ENCODE measurements at places on chromosomes 1 and 21. TPM values are rescaled to one million over a fixed set of nuclear protein-coding genes. Genes with fewer than 3 reads are reported as not detected.
A peak's percentile ranks its signal among the peaks of the same experiment; 100 is the strongest.

GRCh38 chr1:180680558-180681144 is 48.8 kb downstream of the XPR1 start:
- no peaks in the 10 kb centered on the region for H3K27me3 ChIP-seq
- H3K4me3 ChIP-seq = no peak overlapping the region
- no peak overlapping the region for H3K27ac ChIP-seq
- ATAC-seq = no peak

DNA sequence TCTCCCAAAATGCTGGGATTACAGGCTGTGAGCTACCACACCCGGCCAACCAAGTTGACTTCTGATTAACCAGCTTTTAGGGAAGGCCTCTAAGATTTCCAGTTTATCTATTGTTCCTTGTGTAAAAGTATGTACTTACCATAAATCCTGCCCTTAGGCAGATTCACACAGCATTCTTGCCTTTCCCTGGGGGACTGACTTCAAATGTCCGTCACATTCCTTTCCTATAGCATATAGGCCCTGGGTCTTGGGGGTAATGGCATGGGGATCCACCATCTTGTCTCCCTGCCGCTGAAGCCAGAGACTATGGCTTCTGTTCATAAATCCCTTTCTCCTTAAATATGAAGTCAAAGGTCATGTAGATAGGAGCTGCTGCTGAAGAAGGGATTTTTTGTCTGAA is 872 bp upstream of the PINK1 start:
- ATAC-seq = no peak
- peak overlapping the region; percentile 60 for H3K4me3 ChIP-seq
- H3K4me1 ChIP-seq = no peaks in the 10 kb centered on the region
- H3K27me3 ChIP-seq = no peaks in the 10 kb centered on the region
- H3K27ac ChIP-seq = no peak overlapping the region

DNA sequence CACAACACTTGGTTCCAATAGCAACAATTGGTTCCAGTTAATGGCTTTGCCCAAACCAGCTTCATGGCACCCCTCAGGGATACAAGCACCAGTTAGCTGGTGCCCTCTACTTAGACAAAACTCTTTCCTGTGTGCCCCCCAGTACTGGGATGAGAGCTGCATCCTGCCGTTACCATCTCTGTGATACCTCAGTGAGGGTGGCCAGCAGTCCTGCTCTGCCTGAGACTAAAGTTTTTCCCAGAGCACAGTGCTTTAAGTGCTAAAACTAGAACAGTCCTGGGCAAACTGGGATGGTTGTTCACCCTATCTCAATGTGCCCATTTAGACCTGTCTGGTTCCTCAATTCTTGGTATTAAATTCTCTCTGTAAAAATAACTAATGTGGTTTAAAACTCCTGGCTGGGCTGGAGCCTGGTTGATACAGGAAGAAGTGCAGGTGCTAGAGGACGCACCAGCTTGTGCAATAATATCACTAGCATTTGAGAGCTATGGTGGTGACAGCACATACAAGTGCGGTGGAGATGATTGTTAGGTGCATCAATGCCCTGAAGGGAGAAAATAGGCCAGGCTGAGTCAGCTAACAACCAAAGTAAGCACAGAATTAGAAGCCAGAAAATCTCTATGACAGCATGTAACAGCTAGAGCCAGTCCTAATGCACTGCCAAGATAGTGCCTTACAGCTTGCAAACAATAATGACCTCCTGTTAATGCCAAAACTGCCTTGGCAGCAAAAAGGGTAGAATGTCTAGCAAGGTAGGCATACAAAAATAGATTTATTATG is 179.8 kb upstream of the GALNT2 start:
- peaks cover 17% of the 10 kb centered on the region for H3K27me3 ChIP-seq
- H3K4me3 ChIP-seq = no peak overlapping the region
- no peaks in the 10 kb centered on the region for H3K4me1 ChIP-seq
- H3K36me3 ChIP-seq = no peaks in the 10 kb centered on the region
- no peak overlapping the region for H3K27ac ChIP-seq

DNA sequence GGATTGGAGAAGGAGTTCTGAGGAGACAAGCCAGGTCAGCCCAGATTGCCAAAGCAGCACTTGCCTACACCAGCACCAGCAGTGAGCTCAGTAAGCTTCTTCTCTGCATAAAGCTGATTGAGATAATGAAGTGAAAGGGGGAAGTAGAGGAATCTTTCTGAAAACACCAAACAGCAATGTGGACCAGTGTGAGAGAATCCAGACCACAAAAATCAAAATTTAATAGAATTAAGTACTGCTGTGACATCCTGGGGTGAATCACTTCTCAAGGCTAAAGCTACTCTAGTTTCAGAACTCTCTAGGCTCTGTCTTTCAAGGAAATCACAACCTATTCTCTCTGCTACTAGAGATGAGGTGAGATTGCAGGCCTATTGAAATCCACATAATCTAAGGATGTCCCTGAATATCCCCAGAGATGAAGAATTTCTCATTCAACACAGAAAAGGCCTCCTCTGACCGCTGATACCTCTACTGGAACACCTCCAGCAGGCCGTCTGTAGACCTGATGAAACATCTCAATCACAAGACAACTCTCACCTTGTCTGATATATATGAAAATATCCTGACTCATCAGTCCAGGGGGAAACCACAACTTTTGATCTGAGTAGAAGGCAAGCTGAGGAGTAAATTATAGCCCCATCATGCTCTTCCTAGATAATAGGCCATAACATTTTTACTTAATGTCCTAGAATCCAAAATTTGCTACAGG is at the start of gene FCRL4:
Gene FCRL4, minus strand, starts transcription at position 127 of the 709 bp plus-strand sequence. CDS start 141 bp downstream, outside the sequence.
- peaks cover 20% of the 10 kb centered on the region for H3K27me3 ChIP-seq
- H3K27ac ChIP-seq = no peak within 1 kb of the TSS
- H3K36me3 ChIP-seq = no peaks in the 10 kb centered on the region
- no peak within 1 kb of the TSS for H3K4me3 ChIP-seq

DNA sequence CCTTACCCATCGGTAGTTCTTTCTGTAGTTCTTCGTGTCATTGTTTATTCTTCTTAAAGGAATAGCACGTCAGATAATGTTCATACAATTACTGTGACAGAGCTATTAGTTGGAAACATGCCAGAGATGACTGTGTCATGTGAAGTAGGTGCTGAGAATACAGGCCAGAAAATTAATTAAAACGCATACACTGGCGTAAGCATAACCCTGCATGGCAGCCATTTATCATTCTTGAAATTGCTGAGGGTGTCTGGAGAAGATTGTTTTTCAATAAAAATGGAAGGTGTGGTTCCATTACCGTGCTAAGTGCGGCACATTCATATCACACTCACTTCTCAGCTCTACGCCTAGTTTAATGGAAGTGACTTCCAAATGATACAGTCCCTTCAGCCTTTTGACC is 7.8 kb downstream of the ETS2 start:
- H3K27me3 ChIP-seq = no peaks in the 10 kb centered on the region
- peaks cover 18% of the 10 kb centered on the region for H3K4me1 ChIP-seq
- H3K4me3 ChIP-seq = no peak overlapping the region

- no peak overlapping the region for H3K4me3 ChIP-seq
- peak; percentile 7 for ATAC-seq
- no peaks in the 10 kb centered on the region for H3K36me3 ChIP-seq
- peaks cover 23% of the 10 kb centered on the region for H3K27me3 ChIP-seq
Measured at GRCh38 chr1:17135530-17135929, 16.3 kb upstream of the PADI2 start.

GRCh38 chr1:21590126-21590880 is 78.9 kb downstream of the RAP1GAP start:
- peaks cover 18% of the 10 kb centered on the region for H3K27me3 ChIP-seq
- H3K27ac ChIP-seq = no peak overlapping the region
- H3K4me1 ChIP-seq = no peaks in the 10 kb centered on the region
- ATAC-seq = no peak

- H3K27me3 ChIP-seq = no peaks in the 10 kb centered on the region
- H3K36me3 ChIP-seq = no peaks in the 10 kb centered on the region
- no peak for ATAC-seq
Measured at GRCh38 chr1:162716552-162716951, 74.0 kb upstream of the HSD17B7 start.

DNA sequence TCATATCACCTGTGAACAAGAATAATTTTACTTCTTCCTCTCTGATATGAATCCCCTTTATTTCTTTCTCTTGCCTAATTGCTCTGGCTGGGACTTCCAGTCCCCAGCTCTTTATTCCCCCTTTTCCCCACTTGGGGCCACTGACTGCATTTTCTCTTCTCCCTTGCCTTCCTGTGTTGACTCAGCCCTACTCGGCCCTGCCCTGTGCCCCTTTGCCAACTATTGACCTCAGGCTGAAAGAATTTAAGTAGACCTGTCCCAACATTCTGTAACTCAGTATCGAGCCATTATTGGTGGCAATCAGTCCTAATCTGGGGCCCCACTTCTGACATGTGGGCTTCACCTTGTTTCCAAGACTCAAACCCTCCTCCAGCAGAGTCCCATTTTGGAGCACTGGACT is 60.6 kb upstream of the STUM start:
- peaks cover 15% of the 10 kb centered on the region for H3K4me1 ChIP-seq
- H3K27me3 ChIP-seq = peaks cover 16% of the 10 kb centered on the region
- H3K36me3 ChIP-seq = no peaks in the 10 kb centered on the region
- ATAC-seq = no peak
- no peak overlapping the region for H3K27ac ChIP-seq

- H3K27me3 ChIP-seq = peaks cover 6% of the 10 kb centered on the region
- H3K27ac ChIP-seq = no peak overlapping the region
- peak; percentile 71 for ATAC-seq
- H3K36me3 ChIP-seq = no peaks in the 10 kb centered on the region
- H3K4me1 ChIP-seq = peaks cover 9% of the 10 kb centered on the region
Measured at GRCh38 chr1:172832006-172832725, 173.3 kb downstream of the FASLG start.

DNA sequence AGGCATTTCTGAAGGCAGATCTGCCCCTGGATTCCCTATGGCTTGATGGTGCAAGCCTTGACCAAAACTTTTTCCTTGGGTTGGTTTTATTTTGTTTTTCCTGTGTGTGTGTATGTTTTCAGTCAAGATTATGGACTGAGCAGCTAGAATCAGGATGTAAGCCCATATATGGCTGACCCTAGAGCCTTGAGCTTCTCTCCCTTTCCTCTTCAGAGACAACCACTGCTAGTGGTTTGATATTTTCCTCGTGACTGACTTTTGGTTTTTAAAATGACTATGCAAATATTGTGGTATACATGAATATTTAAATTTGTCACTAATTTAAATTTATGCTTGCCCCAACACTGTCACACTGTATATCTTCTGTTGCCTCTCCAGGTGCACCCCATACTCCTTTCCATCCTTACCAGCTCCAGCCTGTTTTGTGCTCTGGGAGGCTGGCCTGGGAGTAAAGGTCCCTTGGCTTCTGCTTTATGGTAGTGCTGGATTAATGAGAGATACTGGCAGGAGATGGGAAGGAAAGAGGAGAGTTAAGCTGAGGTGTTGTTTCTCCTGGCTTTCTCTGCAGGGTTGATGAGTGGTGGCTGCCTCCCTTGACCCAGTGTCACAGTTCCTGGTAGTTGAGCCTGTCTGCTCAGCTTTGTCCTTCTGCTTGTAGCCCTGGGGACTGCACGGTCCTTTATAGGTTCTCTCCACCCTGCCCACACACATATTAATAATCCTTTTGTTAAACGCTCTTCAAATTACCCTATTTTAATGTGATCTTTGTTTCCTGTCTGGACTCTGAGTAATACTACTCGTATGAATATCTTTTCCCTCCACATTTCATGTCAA is 44.4 kb downstream of the RWDD3 start:
- ATAC-seq = no peak
- no peak overlapping the region for H3K27ac ChIP-seq
- no peaks in the 10 kb centered on the region for H3K36me3 ChIP-seq
- peaks cover 10% of the 10 kb centered on the region for H3K27me3 ChIP-seq

DNA sequence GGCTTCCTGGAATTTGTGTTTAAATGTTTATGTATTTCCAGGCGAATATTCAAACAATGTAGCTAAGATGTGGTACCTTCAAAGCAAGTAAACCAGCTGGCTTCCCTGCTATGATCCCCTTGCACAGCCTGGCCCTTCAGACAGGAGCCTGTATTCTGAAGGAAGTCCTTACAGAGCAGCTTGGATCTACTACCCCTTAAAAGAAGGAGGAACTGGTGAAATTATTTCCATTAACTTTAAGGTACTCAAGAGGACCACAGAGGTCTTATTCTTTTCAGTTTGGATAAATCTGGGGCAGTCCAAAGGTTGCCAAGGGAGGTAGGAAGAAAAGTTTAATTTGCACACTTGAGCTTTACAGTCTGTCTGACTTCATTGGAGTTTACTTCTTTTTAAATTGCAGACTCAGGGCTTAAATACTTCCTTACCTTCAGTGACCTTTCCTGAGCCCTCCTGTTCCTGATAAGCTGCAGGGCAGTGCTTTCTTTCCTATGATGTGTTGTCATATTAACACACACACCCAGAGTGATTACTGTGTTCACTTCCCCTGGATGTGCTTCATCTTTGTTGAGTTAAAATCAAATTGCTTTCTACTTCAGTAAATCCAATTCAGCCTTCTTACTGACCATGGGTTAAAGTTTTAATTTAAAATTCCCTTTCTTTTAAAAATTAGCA is 40.5 kb downstream of the DISC1 start:
- no peaks in the 10 kb centered on the region for H3K36me3 ChIP-seq
- H3K27me3 ChIP-seq = no peaks in the 10 kb centered on the region
- no peak overlapping the region for H3K4me3 ChIP-seq

DNA sequence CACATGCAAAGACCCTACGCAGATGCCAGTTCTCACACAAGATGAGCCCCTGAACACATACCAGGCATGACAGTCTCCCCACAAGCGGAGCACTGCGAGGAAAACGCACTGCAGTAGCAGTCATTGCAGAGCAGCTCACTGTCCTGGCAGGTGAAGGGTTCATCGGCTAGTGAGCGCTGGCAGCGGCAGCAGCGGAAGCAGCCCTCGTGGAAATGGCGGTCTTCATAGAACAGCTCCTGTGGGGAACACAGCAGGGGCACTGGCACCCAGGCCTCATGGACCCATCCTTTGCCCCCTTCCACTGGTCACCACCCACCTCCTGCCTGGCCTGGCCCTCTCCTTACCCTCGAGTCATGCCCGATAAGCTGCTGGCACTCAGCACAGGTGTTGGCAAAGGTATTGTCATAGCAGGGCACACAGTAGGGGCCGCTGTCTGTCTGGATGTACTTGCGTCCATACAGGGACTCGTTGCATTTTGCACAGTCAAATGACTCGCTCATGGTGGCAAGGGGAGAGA is 6.3 kb downstream of the FHL3 start:
- H3K4me1 ChIP-seq = peaks cover 29% of the 10 kb centered on the region
- H3K27me3 ChIP-seq = no peaks in the 10 kb centered on the region
- peak overlapping the region; percentile 97 for H3K27ac ChIP-seq
- H3K4me3 ChIP-seq = peak overlapping the region; percentile 70

- H3K36me3 ChIP-seq = peaks cover 10% of the 10 kb centered on the region
- H3K27me3 ChIP-seq = no peaks in the 10 kb centered on the region
- ATAC-seq = no peak
- H3K4me3 ChIP-seq = no peak overlapping the region
- no peak overlapping the region for H3K27ac ChIP-seq
Measured at GRCh38 chr1:231424950-231425805, 3.1 kb upstream of the EGLN1 start.

DNA sequence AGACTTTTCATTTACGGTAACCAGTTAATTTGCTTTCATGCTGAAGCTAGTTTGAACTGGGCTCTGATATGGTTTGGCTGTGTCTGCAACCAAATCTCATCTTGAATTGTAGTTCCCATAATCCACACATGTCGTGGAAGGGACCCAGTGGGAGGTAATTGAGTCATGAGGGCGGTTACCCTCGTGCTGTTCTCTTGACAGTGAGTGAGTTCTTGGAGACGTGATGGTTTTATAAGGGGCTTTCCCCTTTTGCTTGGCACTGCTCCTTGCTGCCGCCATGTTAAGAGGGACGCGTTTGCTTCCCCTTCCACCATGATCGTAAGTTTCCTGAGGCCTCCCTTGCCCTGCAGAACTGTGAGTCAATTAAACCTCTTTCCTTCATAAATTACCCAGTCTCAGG is 10.3 kb upstream of the FHAD1 start:
- no peak overlapping the region for H3K4me3 ChIP-seq
- H3K36me3 ChIP-seq = no peaks in the 10 kb centered on the region
- H3K27ac ChIP-seq = no peak overlapping the region

Gene SLC2A5
- total RNA-seq = 0.87 TPM

Gene TCEA3
- 33.2 TPM for total RNA-seq

Gene PLCH2
- 28.1 TPM for total RNA-seq

Gene REN
- not detected for total RNA-seq

Gene KLHDC8A
- total RNA-seq = not detected

Gene C1orf35
- total RNA-seq = 18.3 TPM
